ENCODE measurements at places on chromosomes 4 and X.

- no peak for DNase-seq
These were observed 41.3 kb downstream of the LRBA start for GRCh38 chr4:150973626-150974251.

GRCh38 chr4:8235686-8236085 lies 33.9 kb upstream of the HTRA3 start:
- DNase-seq: no peak

DNA sequence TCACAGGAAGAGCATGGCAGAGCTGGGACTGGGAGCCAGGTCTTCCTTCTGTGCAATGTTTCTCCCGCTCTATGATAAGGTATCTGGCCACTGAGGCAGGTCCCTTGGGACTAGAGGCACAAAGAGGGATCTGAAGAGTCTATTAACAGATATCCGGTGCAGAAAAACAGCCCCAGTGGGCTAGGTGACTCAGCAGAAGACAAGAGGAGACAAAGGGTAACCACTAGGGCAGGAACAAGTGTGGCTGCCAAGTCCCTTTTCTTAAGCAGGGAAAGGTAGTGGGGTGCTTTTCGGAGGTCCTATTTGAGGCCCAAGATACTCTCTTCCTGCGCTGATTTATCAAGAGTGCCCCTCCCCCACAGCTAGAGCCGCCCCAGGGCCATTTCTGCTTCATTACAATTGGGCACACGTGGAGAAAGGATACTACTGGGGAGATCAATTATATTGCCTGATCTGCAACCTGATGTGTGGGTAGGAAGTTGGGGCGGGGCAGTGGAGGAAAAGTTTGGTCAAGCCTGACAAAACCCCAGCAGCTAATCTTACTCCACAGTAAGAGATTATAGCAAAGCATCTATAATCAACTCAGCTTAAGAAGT lies at the start of gene DGAT2L6:
DGAT2L6 (plus strand) TSS at position 546 of the 596 bp plus-strand sequence. CDS start 100 bp downstream, outside the sequence.
- DNase-seq: no peak

GRCh38 chrX:71954458-71954857 lies 43.8 kb downstream of the NHSL2 start:
- DNase-seq: no peak

GRCh38 chr4:182923796-182924340 lies 6.7 kb upstream of the DCTD start:
- DNase-seq: no peak

- no peak for DNase-seq
These were observed 55.3 kb downstream of the ANAPC10 start for GRCh38 chr4:145042601-145043285.

- no peak for DNase-seq
These were observed 411.9 kb upstream of the EMCN start for GRCh38 chr4:100929758-100930157.

GRCh38 chrX:25039036-25039435 lies 23.3 kb upstream of the ARX start:
- DNase-seq: no peak

- no peak for DNase-seq
These were observed 399.6 kb upstream of the RPS6KA3 start for GRCh38 chrX:20666331-20666730.

DNA sequence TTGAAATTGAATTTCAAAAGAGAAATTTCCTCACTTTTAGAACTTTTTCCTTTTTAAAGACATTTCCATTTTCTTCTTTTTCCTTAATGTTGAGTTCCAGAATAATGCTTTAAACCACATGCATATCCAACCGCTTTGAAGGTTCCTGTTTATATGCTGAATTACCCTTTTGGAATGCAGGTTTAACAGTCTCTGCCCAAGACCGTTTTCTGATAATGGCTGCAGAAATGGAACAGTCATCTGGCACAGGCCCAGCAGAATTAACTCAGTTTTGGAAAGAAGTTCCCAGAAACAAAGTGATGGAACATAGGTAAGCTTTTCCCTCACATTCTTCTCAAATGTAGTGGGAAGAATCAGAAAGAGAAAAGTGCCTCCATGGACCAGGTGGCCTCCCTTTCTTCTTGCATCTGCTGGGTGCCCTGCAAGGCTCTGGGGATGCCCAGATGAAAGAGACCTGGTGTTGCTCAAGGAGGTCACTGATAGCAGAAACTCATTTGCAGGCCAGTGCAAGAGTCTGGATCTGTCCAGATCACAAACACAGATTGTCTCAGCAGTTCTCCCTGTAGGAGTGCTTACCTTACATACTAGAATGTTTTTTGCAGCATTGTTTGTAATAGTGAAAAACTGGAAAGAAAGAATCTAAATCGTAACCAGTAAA lies 42.9 kb downstream of the MOSPD2 start:
- no peak for DNase-seq

- peak; percentile 17 for DNase-seq
These were observed 580 bp downstream of the NAF1 start for GRCh38 chr4:163166041-163166579.

GRCh38 chrX:67587946-67588624 lies 44.3 kb downstream of the AR start:
- DNase-seq: no peak

DNA sequence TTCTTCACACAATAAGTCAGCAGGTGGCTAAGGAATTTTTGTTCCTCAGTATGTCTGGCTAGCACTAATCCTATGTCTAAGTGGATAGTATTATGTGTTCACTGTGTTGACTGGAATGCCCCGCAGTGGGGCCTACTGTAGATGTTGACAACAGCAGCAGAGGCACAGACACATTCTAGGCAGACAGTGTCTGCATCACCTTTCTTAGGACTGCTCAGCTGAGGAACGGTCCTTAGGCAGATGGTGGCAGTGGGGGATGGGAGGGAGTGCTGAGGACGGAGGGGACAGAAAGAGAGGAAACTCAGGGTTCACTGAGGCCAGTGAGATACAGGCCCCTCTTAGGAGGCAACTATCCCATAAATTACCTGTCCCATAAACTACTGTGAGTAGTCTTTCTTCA lies 44.6 kb upstream of the LEF1 start:
- DNase-seq: no peak

- DNase-seq: no peak
These were observed 67.2 kb upstream of the RASGEF1B start for GRCh38 chr4:81538716-81539427.

GRCh38 chr4:185932491-185932890 lies 120.5 kb upstream of the SORBS2 start:
- DNase-seq: no peak

Measured in NCI-H460 (cell line).